ENCODE measurements at places on chromosomes 16 and 17.

GRCh38 chr16:85036236-85037049 is 8.8 kb downstream of the KIAA0513 start:
- no peak for DNase-seq

DNA sequence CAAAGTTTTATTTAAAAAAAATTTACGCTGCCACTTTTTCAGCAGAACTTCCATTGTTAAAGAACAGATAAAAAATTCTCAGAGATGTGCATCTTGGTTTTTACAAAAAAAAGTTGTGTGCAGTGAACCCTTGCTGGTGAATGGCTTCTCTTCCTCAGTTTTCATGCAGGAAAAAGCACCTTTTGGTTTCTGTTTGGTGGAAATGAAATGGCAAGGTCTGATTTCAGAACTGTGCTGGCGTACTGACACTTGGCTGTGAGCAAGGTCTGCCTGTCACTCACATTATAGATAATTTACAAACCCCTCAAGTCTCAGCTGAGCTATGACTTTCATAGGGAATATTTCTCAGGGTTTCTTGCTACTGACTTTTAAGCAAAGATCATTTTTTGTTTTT is 5.7 kb upstream of the SALL1 start:
- no peak for DNase-seq

GRCh38 chr17:74453665-74454196 is 12.7 kb upstream of the CD300A start:
- peak; percentile 35 for DNase-seq

GRCh38 chr16:74107795-74108610 is 188.6 kb upstream of the PSMD7 start:
- DNase-seq: no peak

GRCh38 chr17:12342609-12343435 is 322.1 kb downstream of the MAP2K4 start:
- peak; percentile 2 for DNase-seq

- DNase-seq: no peak
These were observed 1372.6 kb downstream of the CDH11 start for GRCh38 chr16:63749276-63749675.

DNA sequence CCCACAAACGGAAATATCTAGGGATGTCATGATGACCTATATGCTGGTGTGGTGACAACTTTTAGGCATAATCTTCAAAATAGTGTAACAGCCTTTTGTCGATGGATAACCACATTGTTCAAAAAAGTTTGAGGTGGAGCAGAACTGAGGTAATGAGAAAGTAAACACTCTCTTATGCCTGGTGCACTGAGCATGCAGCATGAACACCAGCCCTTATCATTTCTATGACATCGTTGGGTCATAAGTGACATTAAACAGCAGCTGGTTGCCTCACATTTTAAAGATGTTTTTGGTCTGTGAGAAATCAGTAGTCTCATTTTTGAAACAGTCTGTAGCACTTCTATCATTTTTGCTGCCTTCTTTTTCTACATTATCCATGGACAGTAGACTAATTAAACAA is 1.8 kb downstream of the KRT23 start:
- no peak for DNase-seq

DNA sequence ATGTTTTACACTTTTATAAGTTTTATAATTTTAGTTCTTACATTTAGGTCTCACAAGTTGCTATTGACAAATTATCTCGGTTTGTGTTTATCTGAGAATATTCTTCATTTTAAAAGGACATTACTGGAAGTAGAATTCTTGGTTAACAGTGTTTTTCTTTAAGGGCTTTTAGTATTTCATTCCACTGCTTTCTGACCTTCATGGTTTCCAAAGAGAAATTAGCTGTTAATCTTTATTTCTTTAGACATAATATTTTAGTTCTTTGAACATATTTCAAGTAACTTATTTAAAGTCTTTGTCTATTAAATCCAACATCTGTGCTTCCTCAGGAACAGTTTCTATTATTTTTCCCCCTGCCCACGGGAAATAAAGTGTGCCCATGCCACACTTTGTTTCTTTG is 240.1 kb upstream of the AXIN2 start:
- no peak for DNase-seq

- DNase-seq: no peak
These were observed 44.6 kb downstream of the MARVELD3 start for GRCh38 chr16:71670537-71670936.

- no peak for DNase-seq
These were observed 6.9 kb upstream of the ELAC2 start for GRCh38 chr17:13024526-13025257.

- DNase-seq: no peak
These were observed 6.9 kb downstream of the C17orf67 start for GRCh38 chr17:56826611-56827414.

DNA sequence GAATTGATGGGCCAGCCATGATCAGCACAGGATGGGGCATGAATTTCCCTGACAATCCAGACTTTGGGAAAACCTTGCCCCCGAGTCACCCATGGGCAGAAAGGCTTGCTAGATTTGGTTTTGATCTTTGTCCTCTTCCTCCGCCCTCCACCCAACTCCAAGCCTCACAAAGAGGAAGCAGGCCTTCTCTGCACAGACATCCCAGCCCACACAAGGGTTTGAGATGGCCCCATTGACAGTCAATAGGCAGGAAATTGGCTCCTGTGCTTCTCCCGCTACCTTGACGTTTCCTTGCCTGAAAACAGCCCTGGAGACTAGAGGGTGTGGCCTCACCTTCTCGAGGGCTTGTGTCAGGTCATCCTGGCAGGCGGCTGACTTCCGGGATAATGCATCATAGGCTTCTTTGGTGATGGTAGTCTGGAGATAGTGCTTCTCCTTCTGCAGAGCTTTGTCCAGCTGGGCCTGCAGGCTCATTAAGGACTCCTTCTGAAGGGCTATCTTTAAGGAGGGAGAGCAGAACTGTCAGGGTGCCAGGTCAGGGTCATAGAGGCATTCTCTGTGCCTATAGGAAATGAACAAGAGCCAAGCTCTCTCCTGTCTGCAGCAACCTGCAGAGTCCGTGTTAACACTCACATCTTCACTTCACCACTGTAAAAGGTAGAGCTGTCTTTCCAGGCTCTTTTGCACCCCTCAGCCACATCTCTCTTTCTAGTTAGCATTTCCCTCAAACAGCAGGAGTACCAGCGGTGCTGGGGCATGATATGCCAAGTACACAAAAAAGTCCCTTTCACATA is 32.2 kb downstream of the DHX38 start:
- DNase-seq: no peak

DNA sequence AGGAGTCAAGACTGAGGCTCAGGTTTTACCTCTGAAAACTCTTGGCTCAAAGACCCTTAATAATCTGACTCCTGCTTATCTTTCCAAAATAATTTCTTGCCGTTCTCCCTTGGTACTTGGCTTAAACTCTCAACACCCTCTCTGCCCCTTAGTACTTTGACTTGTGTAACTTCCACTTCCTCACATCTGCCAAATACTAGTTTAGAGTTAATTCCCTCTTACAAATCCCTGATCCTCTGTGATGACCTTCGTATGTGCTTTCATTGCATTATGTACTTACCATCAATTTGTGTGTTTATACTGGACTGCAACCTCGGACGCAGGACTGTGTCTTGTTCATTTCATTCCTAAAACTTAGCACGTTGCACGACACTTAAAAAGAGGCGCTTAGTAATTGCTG is 35.2 kb downstream of the ZNF207 start:
- DNase-seq: no peak

GRCh38 chr17:218432-219110 is 37.1 kb upstream of the DOC2B start:
- no peak for DNase-seq

GRCh38 chr17:7363311-7363710 is 8.4 kb downstream of the TMEM95 start:
- no peak for DNase-seq

DNA sequence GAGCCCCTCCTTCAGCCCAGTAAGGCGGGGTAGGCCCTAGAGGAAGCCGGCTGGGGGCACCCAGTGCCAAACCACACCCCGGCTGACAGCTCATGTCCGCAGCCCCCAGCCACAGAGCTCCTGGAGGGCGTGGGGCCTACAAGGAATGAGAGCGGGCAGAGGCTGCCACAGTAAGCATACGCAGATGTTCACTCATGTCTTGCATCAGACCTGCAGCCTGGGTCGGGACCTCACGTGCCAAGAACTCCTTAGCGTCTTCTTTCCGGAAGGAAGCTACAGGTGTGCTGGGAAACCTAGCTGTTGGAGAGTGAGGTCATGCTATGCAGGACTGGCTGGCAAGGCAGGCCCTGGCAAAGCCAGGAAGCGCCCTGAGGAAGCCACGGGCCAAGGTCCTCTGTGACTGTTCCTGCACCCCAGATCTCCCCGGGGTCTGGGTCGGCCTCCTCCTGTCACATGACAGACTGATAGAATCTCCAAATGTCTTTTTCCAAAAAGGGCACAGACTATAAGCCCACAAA is 1.6 kb downstream of the ZNF598 start:
- no peak for DNase-seq

- no peak for DNase-seq
These were observed 82.2 kb downstream of the PLXDC1 start for GRCh38 chr17:39069114-39069756.

- DNase-seq: no peak
These were observed 774.5 kb upstream of the RBFOX1 start for GRCh38 chr16:6558126-6558525.

- no peak for DNase-seq
These were observed 11.2 kb upstream of the FAM20A start for GRCh38 chr17:68612209-68612922.

GRCh38 chr16:23298290-23298915 is 3.7 kb upstream of the SCNN1B start:
- DNase-seq: no peak

DNA sequence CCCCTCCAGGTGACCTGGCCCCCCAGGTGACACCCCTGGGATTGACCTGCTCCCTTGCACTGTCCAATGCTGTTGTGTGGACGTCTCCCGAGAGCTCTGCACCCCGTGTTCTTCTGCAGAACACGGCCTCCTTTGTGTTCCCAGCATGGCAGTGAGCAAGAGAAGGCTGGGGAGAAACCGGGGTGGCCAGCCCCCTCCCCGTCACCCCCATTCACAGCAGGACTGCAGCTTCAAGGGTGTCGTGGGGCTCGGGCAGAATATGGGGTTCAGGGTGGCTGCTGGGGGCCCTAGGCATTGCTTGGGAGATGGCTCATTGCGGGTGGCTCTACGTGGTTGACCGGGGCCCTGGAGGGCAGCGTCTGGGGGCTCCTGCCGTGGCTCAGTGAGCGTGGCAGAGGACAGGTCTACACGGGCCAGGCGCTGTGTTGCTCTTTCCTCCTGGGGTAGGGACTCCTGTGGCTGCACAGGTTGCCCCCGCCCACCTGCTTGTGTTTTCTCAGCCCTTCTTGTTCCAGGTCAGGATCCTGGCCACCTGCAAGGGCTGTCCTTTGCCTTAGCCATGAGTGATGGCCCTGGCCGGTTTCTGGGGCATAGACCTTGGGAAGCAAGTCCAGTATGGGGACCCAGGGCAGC is 12.5 kb downstream of the GSE1 start:
- DNase-seq: no peak

- no peak for DNase-seq
These were observed 136.6 kb upstream of the ELAC2 start for GRCh38 chr17:13154398-13154797.

- DNase-seq: no peak
These were observed 1.4 kb upstream of the SLC25A10 start for GRCh38 chr17:81710514-81711308.

Data from stromal cell of bone marrow (primary cell).